ENCODE measurements at places on chromosomes 13 and 19.

DNA sequence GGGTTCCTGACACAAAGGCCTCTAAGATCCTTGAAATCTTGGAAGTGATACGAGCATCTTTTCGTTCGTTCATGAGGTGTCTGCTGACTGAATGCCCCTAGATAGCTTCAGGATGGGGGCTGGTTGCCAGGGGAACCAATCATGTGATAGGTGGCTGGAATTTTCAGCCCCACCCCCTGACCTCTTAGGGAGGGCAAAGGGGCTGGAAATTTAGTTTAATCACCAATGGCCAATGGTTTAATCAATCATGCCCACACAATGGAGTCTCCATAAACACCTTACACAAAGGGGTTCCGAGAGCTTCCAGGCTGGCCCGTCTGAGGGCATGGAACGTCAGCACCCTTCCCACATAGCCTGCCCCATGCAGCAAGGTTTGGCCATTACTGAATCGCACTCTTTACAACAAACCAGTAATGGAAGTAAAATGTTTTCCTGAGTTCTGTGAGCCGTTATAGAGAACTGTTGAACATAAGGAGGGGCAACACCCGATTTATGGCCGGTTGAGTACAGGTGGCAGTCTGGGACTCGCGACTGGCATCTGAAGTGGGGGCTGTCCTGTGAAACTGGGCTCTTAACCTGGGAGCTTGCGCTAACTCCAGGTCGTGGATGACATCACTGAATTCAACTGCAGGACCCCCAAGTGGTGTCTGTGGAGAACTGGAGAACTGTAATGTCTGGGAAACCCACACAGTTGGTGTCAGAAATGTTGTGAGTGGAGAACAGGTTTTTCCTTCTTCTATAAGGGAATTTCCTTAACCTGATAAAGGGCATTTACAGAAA is 25.6 kb downstream of the MLLT1 start:
- DNase-seq, result no peak

GRCh38 chr19:14582894-14583340 is at the start of gene CLEC17A:
TSS of gene CLEC17A (plus strand) at chr19:14583084. CDS start at chr19:14583161, 77 bp downstream.
- DNase-seq, result no peak

- DNase-seq, result no peak
Measured at GRCh38 chr13:99514801-99515200, 13.5 kb downstream of the TM9SF2 start.

DNA sequence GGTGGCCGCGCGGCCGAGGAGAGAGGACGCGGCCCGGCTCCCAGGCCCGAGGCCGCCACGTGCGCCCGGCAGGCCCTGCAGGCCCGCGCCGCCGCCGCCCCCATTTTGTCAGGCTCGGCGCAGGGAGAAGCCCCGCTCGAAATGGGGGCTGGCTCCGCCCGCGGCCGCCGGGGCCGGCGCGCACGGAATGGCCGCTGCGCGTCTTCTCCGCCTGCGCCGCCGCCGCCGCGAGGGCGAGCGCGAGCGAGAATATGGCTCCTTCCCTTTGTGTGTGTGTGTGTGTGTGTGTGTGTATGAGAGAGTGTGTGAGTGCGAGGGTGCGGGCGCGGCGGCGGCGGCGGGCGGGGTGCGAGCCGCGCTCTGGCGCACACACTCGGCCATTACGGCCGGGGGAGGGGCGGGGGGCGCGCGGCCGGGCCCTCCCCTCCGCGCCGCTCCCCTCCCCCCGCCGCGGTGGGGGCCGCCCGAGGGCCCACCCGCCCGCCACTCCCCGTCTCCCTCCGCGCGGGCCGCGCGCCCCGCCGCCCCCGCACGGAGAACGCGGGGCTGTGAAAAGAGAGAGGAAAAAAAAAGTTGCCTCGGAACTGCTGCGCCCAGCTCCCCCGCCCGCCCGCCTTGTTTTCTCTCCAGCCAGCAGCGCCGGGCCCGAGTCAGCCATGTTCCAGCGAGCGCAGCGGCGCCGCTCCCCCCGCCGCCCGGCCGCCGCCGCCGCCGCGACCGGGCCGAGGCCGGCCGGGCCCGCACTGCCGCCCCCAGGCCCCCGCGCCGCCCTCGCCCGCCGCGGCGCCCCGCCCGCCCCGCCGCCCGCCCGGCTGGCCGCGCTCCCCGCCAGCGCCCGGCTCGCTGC is 1.0 kb downstream of the HMGB1 start:
- DNase-seq, result no peak

DNA sequence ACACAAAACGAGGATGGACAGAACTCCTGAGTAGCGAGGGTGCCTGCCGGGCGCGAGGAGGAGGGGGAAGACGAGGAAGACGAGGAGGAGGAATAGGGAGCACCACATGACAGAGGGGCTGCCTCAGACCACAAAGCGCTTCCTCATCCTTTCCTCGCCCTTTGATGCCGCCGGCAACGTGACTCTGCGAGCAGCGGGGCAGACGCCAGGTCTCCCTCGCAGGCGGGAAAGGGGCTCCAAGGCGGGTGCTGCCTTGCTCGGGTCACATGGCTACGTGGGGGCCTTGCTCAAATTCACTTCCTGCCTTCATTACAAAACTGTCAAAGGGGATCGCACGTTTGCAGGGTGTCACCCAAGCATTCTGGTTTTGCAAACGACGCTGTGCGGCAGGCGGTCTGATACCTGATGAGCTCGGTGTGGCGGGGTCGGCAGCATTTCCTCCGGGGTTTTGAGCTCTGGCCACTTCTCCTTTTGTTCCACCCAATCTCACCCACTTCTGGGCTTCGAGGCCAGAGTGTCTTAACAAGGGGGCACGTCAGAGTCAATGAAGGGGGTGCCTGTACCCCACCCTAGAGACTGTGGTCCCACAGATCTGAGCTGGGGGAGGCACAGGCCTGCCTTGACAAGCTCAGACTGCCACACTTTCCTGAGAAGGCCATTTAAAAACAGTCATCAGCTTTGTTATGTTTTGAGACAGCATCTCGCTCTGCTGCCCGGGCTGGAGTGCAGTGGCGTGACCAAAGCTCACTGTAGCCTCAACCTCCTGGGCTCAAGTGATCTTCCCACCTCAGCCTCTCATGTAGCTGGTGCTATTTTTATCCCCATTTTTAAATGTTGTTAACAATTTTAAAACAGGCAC is 14.9 kb downstream of the MAP2K2 start:
- DNase-seq, result no peak

GRCh38 chr19:1445932-1446712 is 3.8 kb upstream of the APC2 start:
- no peak for DNase-seq

DNA sequence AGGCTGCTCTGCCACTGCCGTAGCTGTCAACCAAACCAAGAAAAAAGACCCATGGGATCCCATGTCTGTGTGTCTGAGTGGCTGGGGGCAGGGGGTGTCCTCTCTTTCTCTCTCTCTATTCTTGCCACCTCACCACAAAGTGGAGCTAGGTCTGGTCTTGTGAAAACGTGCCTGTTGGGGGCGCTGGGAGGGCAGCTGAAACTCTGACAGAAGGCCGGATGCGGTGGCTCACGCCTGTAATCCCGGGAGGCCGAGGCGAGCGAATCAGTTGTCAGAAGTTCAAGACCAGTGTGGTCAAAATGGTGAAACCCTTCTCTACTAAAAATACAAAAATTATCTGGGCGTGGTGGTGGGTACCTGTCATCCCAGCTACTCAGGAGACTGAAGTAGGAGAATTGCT is 29.2 kb downstream of the ZNF146 start:
- DNase-seq, result no peak

DNA sequence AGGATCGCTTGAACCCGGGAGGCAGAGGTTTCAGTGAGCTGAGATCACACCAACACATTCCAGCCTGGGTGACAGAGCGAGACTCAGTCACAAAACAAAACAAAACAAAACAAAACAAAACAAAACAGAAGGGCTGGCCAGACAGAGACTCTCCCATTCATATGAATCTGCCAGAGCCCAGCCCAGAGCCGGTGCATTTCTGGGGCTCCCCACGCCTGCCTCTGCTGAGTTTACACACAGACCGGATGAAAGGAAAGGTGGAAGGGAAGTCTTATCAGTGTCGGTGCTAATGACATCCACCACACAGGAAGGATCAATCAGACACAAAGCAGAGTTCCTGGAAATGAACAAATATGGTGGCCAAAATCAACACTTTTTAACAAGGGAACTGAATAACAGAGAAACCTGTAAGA is 6.8 kb downstream of the TRAPPC6A start:
- DNase-seq, result no peak

DNA sequence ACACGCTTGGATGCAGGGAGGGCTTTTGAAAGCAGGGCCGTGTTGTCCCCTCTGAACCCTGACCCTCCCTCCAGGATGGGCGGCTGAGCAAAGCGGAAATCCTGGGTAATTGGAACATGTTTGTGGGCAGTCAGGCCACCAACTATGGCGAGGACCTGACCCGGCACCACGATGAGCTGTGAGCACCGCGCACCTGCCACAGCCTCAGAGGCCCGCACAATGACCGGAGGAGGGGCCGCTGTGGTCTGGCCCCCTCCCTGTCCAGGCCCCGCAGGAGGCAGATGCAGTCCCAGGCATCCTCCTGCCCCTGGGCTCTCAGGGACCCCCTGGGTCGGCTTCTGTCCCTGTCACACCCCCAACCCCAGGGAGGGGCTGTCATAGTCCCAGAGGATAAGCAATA is 15.2 kb downstream of the RCN3 start:
- no peak for DNase-seq

GRCh38 chr19:53463263-53463662 is 4.3 kb upstream of the ZNF813 start:
- no peak for DNase-seq

- no peak for DNase-seq
Measured at GRCh38 chr13:51562011-51562671, 22.1 kb upstream of the WDFY2 start.

DNA sequence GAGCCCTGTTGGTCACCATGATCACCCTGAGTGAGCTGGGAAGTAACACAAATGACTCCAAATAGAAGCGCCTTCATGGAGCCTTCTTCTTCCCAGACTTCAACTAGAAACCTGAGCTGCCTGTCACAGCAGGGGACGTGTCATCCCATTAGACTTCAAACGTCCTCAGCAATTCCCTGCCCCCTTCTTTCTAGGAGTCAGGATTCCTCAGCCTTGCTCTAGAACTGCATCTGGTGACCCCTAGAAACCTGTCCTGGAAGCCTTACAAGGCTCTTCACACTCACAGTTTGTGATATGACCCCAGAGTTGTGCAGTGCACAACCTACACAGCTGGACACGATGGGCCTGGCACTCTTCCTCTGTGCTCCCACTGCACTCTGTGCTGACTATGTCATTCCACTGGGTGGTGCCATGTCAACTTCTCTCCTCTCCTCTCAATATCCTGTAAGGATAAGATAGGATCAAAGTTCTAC is 23.6 kb upstream of the TTYH1 start:
- DNase-seq, result no peak

GRCh38 chr13:95185851-95186250 is 115.4 kb downstream of the ABCC4 start:
- DNase-seq, result no peak

GRCh38 chr13:113472355-113473025 is 18.0 kb downstream of the DCUN1D2 start:
- no peak for DNase-seq

DNA sequence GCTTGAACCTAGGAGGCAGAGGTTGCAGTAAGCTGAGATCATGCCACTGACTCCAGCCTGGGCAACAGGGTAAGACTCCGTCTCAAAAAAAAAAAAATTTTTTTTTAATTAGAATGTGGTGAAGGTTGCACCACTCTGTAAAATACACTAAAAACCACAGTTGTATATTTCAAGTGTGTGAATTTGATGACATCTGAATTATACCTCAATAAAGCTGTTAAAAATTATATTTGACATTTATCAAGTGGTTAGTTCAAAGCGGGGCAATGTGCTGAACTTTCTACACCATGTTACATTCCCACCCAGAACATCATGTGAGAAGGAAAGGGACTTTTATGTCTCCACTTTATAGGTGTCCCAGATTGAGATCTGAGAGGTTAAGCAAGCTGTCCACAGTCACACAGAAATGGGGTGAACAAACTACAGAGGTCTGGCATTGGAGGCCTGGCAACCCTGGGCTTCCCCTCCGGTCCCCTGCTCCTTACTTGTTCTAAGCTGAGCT is 5.9 kb upstream of the S1PR5 start:
- DNase-seq, result no peak

DNA sequence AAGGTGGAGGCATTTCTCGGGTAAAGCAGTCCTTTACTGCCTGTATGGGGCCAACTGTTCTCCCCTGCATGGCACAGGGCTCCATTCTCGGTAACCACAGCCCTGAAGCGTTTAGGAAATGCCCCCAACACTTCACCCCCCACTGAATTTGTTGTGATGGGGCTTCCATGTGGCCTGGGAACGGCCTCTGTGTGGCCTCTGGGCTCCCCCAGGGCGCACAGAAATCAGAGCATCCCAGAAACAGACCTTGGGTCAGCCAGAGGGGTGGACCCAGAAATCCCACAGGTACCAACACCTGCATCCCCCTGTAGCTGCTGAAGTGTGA is 153.7 kb upstream of the VSTM2B start:
- no peak for DNase-seq

GRCh38 chr13:20412691-20413355 is 112.8 kb downstream of the CRYL1 start:
- DNase-seq, result no peak

DNA sequence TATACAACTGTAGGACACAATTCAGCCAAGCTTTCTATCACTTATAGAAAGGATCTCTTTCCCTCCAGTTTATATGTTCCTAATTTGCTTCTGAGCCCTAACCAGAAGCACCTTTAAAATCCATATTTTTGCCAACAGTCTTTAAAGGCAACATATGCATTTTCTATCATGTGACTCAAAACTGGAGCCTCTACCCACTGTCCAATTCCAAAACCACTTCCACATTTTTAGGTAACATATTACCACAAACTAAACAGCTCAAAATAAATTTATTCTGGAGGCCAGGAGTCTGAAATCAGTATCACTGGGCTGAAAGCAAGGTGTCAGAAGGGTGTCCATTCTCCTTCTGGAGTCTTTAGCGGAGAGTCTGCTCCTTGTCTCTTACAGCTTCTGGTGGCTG is 15.9 kb upstream of the EFNB2 start:
- DNase-seq, result no peak

DNA sequence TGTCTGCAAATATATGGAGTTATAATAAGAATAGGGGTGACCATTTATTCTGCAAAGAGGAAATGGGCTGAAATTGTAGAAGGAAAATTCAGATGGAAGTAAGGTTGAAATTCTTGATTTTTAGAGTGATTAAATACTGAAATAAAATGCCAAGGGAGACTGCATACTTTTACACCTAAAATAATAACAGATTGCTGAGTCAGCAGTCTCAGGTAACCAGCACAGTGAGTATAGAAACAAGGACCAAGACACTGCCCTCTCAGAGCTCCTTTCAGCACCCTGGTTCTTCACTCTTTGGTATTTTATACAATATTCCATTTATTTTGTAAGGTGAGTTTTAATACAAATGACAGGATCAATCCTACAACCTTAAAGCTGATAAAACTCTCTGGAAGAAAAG is 48.8 kb upstream of the MLNR start:
- DNase-seq, result no peak

- no peak for DNase-seq
Measured at GRCh38 chr13:113591750-113592149, 7.2 kb downstream of the TFDP1 start.
